ENCODE measurements at places on chromosomes 16 and 17.
A peak's percentile ranks its signal among the peaks of the same experiment; 100 is the strongest.

- DNase-seq, result no peak
These were observed 228.6 kb downstream of the ZFHX3 start for GRCh38 chr16:72819345-72819744.

GRCh38 chr16:73051226-73051625 is 3.3 kb upstream of the ZFHX3 start:
- no peak for DNase-seq

DNA sequence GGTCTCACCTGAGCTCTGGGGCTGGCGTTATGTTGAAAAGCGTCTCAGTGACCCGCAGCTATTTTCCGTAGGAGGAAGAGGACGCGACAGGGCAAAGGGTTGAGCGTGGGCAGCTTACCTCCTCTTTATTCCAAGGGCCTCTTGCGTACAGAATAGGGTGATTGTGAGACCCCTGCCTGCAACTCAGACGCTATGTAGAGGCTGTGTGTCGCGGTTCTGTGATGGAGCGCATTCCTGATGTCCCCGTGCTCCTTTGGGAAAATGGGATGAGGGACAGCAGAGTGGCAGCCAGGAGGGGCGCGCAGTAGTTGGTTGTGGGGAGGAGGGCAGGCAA is 531 bp upstream of the CDH8 start:
- no peak for DNase-seq

DNA sequence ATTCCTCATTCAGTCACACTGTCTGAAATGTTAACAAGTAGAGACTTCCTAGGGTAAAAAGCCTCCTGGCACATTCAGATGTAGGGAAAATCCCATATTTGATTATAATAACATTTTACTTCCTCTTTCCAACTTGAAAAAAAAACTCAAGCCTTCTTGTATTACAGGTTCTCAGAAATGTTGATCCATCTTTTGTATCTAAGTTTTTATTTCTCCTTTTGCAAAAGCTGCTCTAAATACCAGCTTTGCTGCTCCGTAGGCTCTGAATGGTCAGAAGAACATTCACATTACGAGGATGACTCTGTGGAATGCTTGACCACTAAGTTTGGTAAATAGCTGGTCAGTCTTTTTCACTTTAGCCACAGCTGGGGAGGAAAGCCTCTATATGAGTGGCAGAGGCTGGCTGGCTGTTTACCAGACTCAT is 13.2 kb upstream of the HEATR6 start:
- DNase-seq, result no peak

GRCh38 chr17:61464843-61465180 is 12.6 kb downstream of the TBX4 start:
- no peak for DNase-seq

- no peak for DNase-seq
These were observed 141.6 kb downstream of the CCDC182 start for GRCh38 chr17:57603546-57603945.

DNA sequence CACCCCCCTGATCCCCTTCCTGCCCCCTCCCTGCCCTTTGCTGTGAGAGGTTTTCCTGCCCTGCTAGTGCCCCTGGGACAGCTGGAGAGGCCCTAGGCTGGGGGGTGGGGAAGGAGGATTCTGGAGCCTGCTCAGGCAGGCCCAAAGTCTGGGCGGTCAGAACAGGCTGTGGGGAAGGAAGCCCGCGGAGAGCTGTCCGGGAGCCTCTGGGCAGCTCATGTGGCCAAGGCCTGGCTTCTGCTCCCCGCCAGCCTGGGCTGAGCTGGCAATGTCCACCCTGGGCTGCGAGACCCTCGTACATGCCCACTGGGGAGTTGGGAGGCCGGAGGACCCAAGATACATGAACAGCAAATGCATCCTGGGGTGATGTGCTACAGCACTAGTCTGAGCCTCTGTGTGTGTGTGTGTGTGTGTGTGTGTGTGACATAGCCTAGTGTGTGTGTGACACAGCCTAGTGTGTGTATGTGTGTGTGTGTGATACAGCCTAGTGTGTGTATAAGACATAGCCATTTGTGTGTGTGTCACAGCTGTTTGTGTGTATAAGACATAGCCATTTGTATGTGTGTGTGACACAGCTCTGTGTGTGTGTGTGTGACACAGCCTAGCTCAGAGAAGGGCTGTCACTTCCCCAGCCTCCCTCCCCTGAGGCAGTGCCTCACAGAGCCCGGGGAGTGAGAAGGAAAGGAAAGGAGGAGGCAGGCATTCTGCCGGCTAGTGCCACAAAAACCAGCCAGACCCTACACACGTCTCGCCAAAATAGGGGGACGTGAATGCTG is 201.4 kb upstream of the CIBAR2 start:
- DNase-seq, result peak; percentile 73

DNA sequence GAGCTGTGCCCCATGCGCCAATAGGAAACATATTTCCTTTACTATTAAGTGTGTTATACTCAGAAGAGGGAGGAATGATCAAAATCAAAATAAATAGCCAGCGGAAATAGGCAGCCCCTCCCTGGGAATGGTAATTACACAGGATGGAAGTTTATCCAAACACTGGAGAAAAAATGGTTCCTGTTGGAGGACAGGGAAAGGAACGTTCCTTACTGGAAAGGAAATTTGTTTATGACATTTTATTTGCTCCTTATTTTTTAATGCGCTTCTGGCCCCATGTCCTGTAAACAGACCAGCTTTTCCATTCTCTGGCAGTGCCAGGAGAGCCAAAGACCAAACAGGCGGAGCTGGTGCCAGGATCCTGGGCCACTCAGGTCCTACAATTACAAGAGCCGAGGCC is 273.7 kb downstream of the SOX9 start:
- DNase-seq, result no peak

GRCh38 chr16:66427871-66428681 is 981 bp downstream of the BEAN1 start:
- DNase-seq, result no peak

DNA sequence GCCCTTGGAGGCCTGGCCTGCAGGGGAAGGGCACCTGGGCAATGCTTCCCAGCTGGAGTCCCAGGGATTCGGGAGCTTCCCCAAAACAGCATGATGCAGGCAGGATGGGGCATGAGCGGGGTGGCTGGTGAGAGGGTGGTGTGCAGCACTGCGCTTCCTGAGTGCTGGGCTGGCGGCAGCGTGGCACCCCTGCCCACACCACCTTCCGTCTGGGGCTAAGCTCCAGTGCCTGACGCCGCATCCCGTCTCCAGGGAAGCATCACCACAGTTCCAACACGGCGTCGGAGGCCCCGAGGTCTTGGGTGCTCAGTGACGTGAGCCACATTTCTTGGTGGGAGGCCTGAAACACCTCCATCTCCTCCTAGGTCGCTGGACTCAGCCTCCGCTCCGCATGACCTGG is 13.8 kb upstream of the MTSS2 start:
- DNase-seq, result no peak

DNA sequence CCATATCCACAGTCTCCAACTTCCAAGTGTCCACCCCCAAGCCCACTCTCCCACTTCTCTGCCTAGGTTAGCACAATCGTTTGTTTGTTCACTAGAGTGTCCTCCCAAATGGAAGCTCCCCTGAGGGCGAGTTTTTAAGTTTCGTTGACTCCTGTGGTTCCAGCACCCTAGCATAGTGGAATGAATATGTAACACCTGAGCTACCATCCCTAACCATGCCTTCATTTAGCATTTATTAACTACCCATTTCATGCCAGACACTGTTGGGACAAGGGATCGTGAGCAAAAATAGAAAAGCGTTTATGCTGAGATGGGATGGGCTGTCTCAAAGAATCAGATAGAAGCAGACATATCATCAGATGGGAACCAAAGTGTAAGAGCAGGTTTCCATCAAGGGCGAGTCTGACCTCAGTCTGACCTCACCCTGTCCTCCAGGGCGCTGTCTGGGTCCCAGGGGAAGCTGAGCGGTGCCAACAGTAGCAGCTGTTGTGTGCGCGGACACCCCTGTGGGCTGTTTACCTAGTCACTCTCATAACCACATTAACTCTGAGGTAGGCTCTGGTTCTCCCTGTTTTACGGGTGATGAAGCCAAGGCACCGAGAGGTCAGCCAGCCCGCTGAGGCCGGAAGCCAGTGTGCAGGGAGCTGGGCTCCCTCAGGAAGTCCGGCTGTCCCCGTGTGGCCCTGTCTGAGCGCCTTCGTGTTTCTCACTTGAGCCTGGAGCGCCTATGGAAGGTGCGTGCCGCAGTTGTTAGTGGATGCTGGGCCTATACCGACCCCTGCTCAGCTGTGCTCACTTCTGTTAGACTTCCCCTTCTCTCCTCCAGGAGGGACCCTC is 6.2 kb downstream of the CNP start:
- no peak for DNase-seq

DNA sequence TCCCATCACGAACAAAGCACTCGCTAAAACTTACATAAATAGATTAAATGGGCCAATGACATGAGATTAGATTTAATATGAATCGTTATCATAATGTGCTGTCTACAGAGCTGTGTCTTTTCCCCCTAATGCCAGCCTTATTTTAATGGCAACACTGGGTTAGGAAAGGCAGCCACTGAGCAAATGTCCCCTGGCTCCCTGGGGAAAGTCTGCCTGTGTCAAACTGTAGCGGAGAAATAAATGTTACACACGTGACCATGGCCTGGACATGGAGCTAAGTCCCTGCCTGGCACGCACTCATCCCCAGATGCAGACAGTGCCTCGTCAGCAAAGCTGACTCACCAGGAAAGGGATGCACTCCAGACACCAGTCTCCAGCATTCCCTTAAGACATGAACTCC is 61.3 kb upstream of the SDK2 start:
- no peak for DNase-seq
